ENCODE measurements at places on chromosomes 11 and 22.

- no peak for DNase-seq
Measured at GRCh38 chr11:11843211-11843621, 1.4 kb downstream of the USP47 start.

DNA sequence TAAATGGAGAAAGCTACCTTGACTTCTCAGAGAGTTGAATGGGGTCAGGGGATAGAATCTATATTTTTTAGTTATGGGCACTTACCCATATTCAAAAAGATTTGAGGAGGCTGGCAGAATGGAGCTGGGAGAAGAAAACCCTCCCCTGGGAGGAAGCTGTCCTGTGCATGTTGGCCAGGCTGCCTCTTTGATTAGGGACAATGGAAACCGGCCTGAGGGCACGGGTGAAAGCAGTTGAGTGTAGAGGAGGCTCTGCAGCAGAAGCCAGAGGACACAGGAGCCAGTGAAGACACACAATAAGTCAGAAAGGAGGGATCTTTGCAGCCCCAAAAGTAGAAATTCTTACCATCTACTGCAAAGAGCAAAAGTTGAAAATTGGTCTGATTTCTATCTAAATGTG, 66.6 kb upstream of the B3GAT1 start:
- no peak for DNase-seq

DNA sequence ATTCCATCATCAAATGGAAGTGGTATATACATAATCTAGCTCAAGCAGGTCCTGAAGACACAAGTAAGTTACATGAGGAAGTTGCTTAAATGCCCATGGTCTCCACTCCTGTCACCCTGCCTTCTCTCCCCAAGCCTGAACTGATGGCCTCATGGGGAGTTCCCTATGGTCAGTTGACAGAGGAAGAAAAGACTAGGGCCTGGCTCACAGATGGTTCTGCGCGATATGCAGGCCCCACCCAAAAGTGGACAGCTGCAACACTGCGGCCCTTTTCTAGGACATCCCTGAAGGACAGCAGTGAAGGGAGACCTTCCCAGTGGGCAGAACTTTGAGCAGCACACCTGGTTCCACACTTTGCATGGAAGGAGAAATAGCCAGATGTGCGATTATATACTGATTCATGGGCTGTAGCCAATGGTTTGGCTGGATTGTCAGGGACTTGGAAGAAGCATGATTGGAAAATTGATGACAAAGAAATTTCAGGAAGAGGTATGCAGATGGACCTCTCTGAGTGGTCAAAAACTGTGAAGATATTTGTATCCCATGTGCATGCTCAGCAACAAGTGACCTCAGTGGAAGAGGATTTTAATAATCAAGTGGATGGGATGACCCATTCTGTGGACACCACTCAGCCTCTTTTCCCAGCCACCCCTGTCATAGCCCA, 17.3 kb upstream of the CD82 start:
- no peak for DNase-seq

DNA sequence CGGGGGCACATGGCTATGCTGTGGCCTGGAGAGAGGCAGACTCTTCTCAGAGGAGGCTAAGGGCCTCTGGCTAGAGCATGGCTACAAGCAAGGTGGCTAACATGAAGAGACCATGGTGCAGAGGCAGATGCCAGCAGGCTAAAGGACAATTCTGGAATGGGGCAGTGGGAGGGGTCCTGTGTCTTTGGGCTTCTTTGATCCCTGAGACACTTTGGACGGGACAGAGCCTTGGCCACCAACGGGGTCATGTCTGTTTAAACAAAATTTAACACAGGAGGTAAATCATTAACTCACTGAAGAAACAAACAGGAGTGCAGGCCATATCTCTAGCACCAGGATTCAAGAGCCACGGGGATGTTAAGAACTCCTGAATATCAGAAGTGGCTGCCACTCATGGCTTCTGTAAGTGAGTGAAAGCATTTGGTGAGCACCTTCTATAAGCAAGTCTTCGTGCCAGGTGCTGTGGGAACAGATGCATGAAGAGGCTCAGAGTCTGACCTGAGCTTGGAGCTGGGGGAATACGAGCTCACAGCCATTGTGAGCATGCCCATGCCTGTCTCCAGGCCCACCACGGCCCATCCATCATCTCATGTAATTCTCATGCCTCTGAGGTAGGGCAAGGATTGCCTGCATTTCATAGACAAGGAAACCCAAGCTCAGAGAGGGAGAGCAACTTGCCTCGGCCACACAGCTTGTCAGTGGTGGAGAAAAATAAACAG, 18.3 kb upstream of the ZNRF3 start:
- no peak for DNase-seq

- DNase-seq = no peak
Measured at GRCh38 chr11:15893080-15893492, 463.3 kb downstream of the SOX6 start.

DNA sequence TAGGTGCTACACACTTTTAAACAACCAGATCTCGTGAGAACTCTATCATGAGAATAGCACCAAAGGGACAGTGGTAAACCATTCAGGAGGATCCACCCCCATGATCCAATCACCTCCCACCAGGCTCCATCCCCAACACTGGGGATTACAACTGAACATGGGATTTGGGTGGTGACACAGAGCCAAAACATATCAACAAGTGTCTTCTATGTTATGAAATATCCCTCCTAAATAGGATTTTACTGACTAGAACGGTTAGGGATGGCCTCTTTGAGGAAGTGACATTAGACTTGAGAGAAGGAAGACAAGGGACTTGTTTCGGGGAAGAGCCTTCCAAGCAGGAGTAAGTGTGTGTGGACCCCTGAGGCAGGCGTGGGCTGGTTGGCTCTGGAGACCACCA, 11.9 kb upstream of the MRPL11 start:
- DNase-seq = no peak

GRCh38 chr22:34070051-34070450, 149.8 kb upstream of the LARGE1 start:
- DNase-seq = no peak

DNA sequence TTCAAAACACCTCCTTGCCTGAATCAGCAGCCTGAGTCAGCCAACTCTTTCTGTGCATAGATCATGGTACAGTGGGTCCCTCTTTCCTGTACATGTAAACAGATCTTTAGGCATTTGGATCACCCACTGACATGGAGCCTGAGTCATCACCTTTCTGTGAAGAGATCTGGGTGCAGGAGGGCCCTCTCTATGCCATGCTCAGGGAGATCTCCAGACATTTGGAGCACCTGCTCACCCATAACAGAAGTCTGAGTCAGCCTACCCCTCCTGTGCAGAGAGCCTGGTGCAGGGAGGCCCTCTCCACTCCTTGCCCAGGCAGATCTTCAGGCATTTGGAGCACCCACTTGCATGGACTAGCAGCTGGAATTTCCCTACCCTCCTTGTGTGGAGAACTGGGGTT, 56.2 kb upstream of the GLYAT start:
- DNase-seq = no peak

DNA sequence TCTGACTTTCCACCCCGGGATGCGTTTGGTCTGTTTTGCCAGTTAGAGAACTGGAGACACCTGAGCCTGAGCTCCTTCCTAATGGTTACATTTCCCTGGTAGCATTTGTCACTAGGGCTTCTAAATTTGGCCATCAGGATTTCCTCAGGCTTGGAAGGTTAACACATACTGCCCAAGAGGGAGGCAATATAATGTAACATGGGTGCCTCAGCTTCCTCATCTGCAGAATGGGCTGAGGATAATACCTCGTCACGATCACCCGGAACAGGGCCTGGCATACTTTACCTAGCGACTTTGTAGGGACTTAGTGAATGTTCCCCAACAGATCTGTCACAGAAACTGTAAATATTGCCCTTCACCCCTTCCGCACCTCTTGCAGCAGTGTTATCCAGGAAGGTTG, 11.3 kb downstream of the IL17RA start:
- DNase-seq = peak; percentile 14

DNA sequence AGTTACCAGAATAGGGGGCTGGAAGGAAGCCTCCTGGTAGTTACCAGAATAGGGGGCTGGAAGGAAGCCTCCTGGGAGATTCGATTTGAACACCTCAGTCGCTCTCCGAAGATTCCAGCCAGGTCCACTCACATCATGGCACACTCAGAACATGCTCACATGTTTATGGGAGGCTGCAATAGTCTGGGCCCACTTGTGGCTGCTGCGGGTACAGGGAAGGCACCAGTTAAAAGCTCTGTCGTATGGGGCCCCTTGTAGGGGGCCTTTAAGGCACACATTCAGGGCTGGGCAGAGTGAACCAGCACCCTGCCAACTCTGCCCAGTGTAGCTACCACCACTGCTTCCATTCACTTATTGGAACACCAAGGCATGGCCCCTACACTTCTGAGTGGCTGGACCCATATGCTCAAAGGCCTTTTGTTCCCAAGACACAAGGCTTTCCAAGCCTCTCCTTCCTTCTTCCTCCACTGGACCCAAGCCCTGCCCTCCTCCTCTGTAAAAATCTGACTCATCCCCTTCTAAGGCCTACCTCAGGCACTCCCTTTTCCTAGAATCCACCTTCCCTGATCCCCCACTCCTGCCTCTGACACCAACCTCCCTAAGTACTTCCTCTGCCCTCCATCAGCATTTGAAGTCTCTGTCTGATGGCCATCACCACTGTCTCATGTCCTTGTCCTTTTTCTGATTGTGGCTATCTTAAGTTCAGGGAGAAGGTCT, 28.0 kb downstream of the USP35 start:
- no peak for DNase-seq

DNA sequence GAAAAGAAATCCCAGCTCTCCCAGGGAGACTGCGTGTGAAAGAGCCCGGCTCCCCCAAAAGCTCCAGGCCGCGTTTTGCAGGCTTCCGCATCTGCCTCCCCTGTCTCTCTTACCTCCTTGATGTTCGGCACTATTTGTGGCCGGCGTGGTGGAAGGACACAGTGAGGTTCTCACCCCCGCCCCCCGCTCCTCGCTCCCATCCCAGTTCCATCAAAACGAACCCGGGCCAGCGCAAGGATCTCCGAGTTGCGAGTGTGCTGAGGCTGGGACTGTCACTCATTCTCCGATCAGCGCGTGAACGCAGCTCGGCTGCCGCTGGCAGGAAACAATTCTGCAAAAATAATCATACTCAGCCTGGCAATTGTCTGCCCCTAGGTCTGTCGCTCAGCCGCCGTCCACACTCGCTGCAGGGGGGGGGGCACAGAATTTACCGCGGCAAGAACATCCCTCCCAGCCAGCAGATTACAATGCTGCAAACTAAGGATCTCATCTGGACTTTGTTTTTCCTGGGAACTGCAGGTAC, at the start of gene NCAM1:
Gene NCAM1, plus strand, starts transcription at position 275 of the 523 bp plus-strand sequence.
- no peak for DNase-seq

All from mesenteric fat pad (tissue), 1 donor.